Germinal center (tissue), 1 donor: ENCODE measurements at places on chromosomes 5 and 9.

GRCh38 chr9:137241490-137242268 is 592 bp downstream of the TUBB4B start:
- DNase-seq: peak; percentile 63

GRCh38 chr9:78354324-78354973 is 57.5 kb downstream of the PSAT1 start:
- DNase-seq: no peak

GRCh38 chr9:23123048-23123632 is 676.5 kb downstream of the DMRTA1 start:
- no peak for DNase-seq

- DNase-seq: no peak
Observed at GRCh38 chr5:6717247-6717646, 4.0 kb downstream of the TENT4A start.

- no peak for DNase-seq
Observed at GRCh38 chr5:21889581-21889980, 963.6 kb downstream of the CDH12 start.

- DNase-seq: no peak
Observed at GRCh38 chr9:2276296-2276695, 261.1 kb downstream of the SMARCA2 start.

DNA sequence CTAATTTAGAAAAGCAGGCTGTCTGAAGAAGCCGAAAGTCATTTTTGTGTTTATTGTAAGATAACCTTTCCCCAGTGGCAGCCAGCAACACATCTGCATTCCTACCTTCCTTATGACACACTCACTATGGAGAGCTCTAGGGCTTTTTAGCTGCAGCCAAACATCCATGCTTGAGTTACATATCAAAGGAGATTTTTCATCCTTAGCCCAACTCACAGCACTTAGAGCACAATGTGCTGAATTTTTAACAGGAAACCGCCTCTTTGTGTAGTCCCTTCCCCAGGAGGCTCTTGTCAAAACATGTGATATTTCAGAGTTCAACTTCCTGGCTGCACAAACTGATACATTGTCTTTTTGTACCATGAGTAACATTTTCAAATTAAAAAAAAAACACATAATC is 379.2 kb downstream of the CTNND2 start:
- DNase-seq: no peak

DNA sequence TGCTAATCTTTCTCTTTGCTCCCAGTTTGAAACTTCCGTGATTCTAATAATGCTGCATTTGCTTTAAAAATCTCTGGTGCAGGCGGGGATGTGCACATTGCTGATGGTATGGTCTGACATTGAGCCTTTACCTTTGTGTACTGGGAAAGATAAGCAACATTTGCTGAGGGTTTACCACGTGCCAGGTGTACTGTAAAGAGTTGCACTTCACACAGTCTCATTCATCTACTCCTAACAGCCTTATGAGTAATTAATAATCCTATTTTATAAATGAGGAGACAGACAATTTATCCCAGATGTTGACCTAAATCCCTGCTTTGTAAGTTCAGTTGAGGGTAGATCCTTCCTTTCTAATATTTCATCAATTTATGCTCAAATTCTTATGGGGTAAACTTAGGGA is 726 bp upstream of the ADGRV1 start:
- DNase-seq: no peak

- no peak for DNase-seq
Observed at GRCh38 chr5:176675676-176676360, 28.5 kb downstream of the TSPAN17 start.

DNA sequence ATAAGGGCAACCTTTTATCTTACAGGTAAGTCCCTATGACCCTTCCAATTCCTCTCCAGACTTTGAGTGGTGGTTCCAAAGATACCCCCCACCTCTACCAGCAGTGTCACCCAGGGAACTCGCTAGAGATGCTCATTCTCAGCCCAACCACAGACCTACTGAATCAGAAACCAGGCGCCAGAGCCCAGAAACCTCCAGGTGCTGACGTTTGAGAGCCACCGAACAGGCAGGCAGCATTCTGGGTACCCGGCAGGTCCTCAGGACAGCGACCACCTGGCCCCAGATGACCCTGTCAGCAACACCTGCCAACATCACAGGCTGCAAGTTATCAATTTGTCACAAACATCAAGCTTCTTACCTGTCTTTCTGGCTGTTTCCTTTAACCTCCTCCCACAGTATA is 19.5 kb downstream of the RAPGEF1 start:
- no peak for DNase-seq

GRCh38 chr5:136016945-136017530 is 11.8 kb upstream of the TGFBI start:
- no peak for DNase-seq

DNA sequence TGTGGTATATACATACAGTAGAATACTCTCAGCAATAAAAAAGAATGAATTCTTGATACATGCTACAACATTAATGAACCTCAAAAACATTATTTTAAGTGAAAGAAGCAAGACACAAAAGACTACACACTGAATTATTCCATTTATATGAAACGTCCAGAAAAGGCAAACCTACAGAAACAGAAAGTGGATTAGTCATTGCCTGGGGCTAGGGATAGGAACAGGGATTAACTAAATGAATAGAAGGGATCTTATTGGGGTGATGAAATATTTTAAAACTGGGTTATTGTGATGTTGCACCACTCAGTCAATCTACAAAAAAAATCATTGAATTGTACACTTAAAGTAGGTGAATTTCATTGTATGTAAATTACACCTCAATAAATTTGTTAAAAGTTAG is 326.7 kb downstream of the PIK3R1 start:
- DNase-seq: no peak
